ENCODE measurements at places on chromosomes 3 and 15. TPM values are rescaled to one million over a fixed set of nuclear protein-coding genes. Genes with fewer than 3 reads are reported as not detected.

DNA sequence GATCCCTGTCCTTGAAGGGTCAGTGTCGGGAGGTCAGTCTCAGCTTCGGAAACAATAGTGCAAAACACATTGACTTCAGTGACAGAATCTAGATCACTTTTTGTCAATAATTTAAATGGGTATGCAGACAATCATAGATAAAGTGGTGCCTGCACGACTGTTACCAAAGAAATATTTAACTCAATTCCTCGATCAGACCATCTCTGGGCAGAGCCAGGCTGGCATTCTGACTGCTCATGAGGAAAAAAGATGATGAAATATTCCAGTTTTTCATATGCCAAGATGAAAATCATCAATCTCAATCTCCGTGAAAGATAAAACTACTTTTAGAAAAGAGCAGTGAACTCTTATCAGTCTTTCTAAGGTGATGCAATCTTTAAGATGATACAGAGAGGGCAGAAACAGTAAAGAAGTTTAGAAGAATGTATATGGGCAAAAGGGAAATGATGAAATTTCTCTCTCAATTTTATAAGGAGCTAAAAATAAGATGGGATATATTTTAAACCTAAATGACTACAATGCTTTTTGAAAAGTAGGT, 169.9 kb downstream of the WDR72 start:
- H3K4me1 ChIP-seq, result no peaks in the 10 kb centered on the region
- no peak overlapping the region for H3K4me3 ChIP-seq
- no peak for DNase-seq
- no peak overlapping the region for H3K27ac ChIP-seq
- no peaks in the 10 kb centered on the region for H3K27me3 ChIP-seq

DNA sequence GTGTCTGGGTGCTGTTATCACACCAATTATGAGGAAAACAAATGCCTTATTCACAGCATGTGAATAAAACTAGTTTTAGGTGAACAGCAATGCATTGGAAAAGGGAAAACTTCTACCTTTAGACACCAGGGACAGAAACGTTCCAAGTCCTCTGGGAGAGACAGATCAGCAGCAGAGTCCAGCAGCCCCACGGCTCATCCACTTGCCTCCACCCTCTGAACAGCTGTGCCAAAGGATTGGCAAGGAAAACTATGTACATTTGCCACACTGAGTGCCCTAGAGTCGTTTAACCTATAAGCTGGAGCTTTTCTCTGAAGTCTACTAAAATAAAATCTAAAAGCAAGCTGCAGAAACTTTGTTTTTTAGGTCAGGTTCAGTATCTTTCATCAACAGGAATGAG, 107.7 kb upstream of the EIF1B start:
- H3K27me3 ChIP-seq, result no peaks in the 10 kb centered on the region
- H3K4me3 ChIP-seq, result no peak overlapping the region
- H3K4me1 ChIP-seq, result no peaks in the 10 kb centered on the region
- DNase-seq, result no peak
- no peaks in the 10 kb centered on the region for H3K36me3 ChIP-seq

DNA sequence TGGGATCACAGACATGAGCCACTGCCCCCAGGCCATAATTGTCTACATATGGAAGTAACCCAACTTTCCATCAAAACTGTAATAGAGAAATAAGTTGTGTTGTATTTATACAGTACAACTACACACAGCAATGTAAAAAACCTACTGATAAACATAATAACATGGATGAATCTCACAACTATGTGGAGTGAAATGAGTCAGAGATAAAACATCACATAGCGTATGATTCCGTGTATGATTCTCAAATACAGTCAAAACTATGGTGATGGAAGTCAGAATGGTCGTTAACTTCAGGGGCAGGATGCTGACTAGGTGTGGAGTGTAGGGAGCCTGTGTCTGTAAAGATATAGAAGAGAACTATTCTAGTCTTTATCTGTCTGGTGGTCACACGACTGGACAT, 332.7 kb upstream of the SLCO3A1 start:
- H3K4me1 ChIP-seq, result no peaks in the 10 kb centered on the region
- H3K36me3 ChIP-seq, result no peaks in the 10 kb centered on the region
- no peak overlapping the region for H3K4me3 ChIP-seq
- DNase-seq, result no peak

The CCR9 gene
- total RNA-seq, result not detected

The SAMMSON gene
- not detected for total RNA-seq

DNA sequence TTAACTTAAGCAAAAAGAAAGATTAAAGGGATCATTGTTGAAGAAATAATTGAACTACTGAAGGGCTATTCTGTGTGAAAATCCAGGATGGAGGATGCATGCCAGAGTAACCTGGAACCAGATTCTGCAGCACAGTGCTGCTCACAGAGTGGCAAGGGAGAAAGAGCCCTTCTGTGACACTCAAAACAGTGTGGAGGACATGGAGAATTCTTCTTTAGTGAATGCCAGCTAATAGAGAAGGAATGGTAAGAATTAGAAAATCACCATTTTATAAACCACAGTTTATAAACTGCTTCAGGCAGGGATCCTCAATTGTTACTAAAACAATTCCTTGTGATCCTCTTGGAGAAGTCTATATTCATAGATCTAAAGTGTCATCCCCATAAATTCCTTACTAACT, 70.4 kb upstream of the ARHGEF26 start:
- no peak overlapping the region for H3K4me3 ChIP-seq
- H3K27ac ChIP-seq, result no peak overlapping the region
- no peaks in the 10 kb centered on the region for H3K27me3 ChIP-seq
- H3K4me1 ChIP-seq, result no peaks in the 10 kb centered on the region

The SH3GL3 gene
- total RNA-seq, result 0.57 TPM

Measured in esophagus squamous epithelium (tissue), 5 donors.